ENCODE measurements at places on chromosomes 7 and 10. TPM values are rescaled to one million over a fixed set of nuclear protein-coding genes. Genes with fewer than 3 reads are reported as not detected.

Gene H2AZ2
- total RNA-seq: 242 TPM

DNA sequence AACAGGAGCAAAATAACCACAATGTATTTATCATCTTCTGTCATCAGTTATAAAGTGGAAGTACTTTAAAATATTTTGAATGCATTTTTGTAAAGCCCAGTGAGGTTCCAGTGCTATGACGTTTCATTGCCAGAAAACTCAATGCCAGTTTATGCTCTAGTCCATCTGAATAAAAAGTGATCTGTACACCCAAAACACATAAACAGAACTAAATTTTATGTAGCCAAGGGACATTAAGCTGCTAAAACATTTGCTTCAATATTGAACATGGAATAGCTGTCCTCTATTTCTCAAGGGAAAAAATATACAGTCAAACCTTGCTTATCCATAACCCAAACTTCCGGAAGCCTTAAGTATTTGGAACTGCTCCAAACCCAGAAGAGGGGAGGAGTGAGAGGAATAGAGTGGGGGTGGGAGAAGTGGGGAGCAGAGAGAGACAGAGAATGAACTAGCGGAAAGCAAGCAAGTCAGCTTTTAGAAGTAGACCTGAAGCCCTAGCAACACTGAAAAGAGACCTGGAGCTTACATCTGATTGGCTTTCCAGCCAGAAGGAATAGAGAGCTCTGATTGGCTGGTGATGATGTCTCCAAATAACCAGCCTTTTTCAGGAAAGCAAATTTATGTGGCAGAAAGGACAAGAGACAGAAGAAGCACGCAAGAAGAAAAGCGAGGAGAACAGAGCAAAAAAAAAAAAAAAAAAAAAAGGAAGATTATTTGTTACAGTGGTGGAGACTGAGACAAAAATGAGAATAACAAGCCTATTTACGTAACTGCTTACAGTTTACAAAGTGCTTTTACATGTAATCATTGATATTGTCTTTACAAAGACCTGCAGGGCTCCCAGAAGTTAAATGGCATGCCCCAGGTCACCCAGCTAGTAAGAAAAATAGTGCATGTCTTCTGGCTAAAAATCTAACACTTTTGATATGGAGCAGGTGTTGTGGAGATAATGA, 196.0 kb downstream of the RNLS start:
- DNase-seq: no peak

- DNase-seq: no peak
These were observed 73.3 kb upstream of the FRMD4A start for GRCh38 chr10:14403881-14404623.

GRCh38 chr10:128062331-128062880, 63.8 kb downstream of the MKI67 start:
- peak; percentile 50 for DNase-seq

Gene PDZD7
- 0.25 TPM for total RNA-seq

DNA sequence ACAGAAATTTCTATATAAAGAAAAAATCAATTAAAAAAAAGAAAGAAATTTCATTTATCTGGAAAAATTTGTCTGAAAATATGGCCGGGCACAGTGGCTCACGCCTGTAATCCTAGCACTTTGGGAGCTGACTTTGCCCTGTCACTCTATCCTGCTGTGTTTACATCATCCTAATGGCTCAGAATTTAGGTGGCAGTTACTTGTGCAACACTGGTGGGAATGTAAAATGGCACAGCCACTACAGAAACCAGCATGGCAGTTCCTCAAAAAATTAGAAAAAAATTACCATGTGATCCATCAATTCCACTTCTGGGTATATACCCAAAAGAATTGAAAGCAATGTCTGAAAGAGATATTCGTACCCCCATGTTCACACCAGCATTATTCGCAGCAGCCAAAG, 405.2 kb upstream of the AUTS2 start:
- DNase-seq: no peak

- no peak for DNase-seq
These were observed 61.1 kb upstream of the DDC start for GRCh38 chr7:50626286-50626685.

- no peak for DNase-seq
These were observed 141.4 kb downstream of the BUB3 start for GRCh38 chr10:123295644-123296043.

- no peak for DNase-seq
These were observed 186.8 kb downstream of the PARD3 start for GRCh38 chr10:34628174-34628796.

- no peak for DNase-seq
These were observed 17.3 kb downstream of the FAM107B start for GRCh38 chr10:14757394-14757793.

DNA sequence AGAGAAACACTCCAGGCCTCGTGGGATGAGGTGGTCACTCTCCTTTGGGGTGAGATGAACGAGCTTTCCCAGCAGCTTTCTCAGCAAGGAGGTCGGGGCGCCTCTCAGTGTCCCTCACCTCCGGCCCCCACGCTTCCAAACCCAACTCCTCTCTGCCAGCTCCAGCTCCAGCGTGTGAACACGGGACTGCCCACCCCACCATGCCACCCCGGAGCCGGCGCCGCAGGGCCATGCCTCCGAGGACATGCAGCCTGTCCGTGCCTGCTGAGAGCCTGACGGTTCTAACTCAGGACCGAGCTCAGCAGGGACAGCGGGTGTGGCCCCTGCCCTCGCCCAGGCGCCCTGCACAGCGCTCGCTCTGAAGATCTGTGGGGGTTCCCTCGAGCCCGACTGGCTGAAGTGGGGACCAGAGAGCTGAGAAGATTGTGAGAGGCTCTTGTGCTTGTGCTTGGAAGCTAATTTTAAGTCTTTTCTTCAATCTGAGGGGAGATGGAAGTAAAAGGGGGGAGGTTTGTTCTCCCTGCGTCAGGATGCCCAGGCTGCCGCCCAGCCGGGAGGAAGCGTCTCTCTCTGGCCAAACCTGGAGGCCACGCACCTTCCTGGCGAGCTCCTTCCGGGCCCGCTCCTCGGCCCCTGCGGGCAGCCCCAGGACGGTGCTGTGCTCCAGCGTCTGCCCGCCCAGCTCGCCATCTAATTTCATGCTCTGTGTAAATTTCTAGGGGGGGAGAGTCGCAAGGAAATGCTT, 5.1 kb upstream of the ADAM8 start:
- no peak for DNase-seq

GRCh38 chr7:141094336-141095070, 20.6 kb downstream of the TMEM178B start:
- DNase-seq: no peak

Gene HMX2
- total RNA-seq: 0.90 TPM

Gene ARHGEF5
- total RNA-seq: 6.7 TPM

Gene PPP1R17
- not detected for total RNA-seq

DNA sequence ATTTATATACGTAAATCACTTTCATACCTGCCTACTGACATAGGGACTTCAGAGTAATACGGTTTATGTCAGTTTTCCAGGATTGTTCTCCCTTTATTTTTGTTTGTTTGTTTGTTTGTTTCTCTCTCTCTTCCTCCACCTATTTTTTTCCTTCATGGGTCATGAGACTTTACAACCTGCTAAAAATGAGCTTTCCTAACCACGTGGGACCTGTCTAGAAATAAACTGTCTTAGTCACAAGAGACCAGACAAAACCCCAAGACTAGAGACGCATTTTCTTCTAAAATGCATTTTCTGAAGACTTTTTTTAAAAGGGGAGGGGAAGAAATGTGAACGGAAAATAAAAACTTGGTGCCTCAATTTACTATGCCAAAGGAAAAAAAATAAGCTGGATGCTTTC, 41.1 kb upstream of the FIGNL1 start:
- DNase-seq: no peak

DNA sequence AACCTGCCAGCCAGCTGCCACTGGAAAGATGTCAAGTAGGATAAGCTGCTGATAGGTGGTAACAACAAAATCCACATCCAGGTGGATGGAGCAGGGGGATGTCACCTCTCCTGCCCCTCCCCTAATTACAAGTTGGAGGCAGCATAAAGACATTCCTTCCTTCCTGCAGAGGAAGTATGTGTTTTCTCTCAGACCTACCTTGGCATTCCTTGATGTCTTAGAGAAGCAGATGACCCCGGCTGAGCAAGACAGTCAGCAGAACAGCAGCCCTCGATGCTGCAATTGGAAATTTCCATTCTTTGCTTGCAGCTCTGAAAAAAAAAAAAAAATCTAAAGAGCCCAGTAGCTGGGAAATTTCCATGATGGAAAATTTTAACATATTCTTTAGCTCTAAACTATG, 137.5 kb upstream of the MKLN1 start:
- peak; percentile 16 for DNase-seq

Gene OPALIN
- total RNA-seq: not detected

- DNase-seq: no peak
These were observed 107.7 kb downstream of the CACNA2D1 start for GRCh38 chr7:82335927-82336326.

- DNase-seq: no peak
These were observed 2.9 kb downstream of the MLXIPL start for GRCh38 chr7:73621168-73622063.

DNA sequence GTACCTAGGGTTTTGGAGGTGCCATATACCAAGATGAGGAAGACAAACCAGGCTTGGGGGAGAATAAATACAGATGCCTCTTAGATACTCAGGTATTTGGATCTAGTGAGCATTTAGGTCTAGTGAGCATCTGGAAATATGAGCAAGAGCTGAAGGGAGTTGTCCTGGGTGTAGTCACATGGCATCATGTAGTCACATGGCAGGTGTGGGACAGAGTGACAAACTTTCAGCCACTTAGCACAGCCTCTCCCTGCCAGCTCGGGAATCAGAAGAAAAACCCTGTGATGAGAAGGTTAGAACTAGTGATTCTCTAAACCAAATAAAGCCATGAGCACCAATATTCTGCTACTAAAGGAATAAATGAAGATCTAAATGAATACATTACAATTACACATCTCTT, 24.3 kb downstream of the RGR start:
- DNase-seq: no peak

- peak; percentile 15 for DNase-seq
These were observed 409 bp downstream of the DNMBP start for GRCh38 chr10:100009283-100009792.

GRCh38 chr7:70374772-70375533, 757.0 kb upstream of the GALNT17 start:
- DNase-seq: no peak

DNA sequence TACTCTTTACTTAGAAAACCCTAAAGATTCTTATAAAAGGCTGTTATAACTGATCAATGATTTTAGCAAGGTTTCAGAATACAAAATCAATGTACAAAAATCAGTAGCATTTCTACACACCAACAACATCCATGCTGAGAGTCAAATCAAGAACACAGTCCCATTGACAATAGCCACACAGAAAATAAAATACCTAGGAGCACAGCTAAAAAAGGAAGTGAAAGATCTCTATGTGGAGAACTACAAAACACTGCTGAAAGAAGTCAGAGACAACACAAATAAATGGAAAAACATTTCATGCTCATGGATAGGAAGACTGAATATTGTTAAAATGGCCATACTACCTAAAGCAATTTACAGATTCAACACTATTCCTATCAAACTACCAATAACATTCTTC, 427.0 kb downstream of the KCNMA1 start:
- no peak for DNase-seq

- DNase-seq: peak; percentile 26
These were observed 18.8 kb upstream of the INPP5A start for GRCh38 chr10:132518572-132519381.

GRCh38 chr10:11097686-11098085, 80.0 kb downstream of the CELF2 start:
- peak; percentile 33 for DNase-seq

GRCh38 chr7:4837803-4838625, 23.8 kb downstream of the PAPOLB start:
- no peak for DNase-seq

Gene CNPY1
- total RNA-seq: not detected

DNA sequence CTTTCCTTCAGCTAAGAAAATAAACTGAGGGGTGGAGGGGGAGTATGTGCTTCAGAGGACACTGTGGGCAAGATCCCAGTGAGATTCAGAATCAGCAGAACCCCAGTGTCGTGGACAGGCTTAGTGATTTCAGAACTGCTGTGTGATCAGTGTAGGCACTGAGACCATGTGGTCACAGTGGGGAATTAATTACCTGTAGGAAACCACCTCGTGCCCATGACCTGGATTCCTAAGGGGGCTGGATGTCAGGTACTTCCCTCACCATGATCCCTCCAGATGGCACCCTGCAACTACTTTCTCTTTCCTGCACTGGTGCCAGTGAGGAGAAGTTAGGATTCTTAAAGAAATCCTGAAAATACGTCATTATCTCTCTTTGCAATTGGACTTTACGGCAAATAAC, 64.4 kb downstream of the HBP1 start:
- DNase-seq: no peak

DNA sequence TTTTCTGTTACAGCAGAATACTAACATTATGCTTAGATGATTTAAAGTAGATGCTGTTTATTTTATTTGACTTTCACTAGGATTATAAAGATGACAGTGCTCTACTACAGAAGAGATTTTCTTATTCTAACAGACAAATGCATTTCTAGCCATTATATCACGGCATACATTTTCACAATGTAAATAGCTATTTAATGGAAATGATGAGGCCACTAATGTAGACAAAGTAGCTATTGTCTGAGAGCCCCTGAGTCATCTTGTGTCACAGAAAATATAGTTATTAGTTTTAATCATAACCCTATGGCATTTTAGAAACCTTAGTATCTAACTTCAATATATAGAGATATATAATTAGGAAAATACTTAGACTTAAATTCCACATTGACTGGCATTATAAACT, 158.0 kb upstream of the AHR start:
- no peak for DNase-seq

- no peak for DNase-seq
These were observed 79.9 kb upstream of the GNA12 start for GRCh38 chr7:2923886-2924574.

DNA sequence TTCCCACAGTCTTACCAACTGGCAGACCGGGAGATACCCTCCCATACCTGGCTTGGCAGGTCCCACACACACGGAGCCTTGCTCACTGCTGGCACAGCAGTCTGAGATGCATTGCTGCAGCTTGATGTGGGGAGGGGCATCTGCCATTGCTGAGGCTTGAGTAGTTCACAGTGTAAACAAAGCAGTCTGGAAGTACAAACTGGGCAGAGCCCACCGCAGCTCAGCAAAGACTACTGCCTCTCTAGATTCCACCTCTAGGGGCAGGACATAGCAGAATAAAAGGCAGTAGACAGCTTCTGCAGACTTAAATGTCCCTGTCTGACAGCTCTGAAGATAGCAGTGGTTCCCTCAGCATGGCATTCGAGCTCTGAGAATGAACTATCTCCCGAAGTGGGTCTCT, 69.6 kb upstream of the RELN start:
- DNase-seq: no peak

Gene ORC5
- 22.1 TPM for total RNA-seq

Measured in activated CD8-positive, alpha-beta T cell treated with anti-CD3 and anti-CD28 coated beads for 36 hours (primary cell).